Dermis blood vessel endothelial cell (primary cell): ENCODE measurements at places on chromosomes 11 and 22. TPM values are rescaled to one million over a fixed set of nuclear protein-coding genes. Genes with fewer than 3 reads are reported as not detected.

The HPX gene
- total RNA-seq = 0.19 and 0.51 TPM in 2 replicates

The PATE4 gene
- total RNA-seq = not detected in 2 replicates

The SERHL2 gene
- 3.0 and 3.1 TPM in 2 replicates for total RNA-seq

The C11orf42 gene
- not detected in 2 replicates for total RNA-seq

The CD44 gene
- 2.6 and 3.4 TPM in 2 replicates for total RNA-seq

The ARHGAP8 gene
- total RNA-seq = 0.09 TPM in 1 of 2 replicates, not detected in the other

The APOL1 gene
- 29.5 and 34.9 TPM in 2 replicates for total RNA-seq

The CRYAB gene
- 1.0 and 1.7 TPM in 2 replicates for total RNA-seq

The PNPLA5 gene
- not detected in 2 replicates for total RNA-seq

The OR8U1 gene
- total RNA-seq = not detected in 2 replicates

The PHF21B gene
- under 0.01 TPM in 1 of 2 replicates, not detected in the other for total RNA-seq

The SLC22A25 gene
- total RNA-seq = not detected in 2 replicates

The GP1BB gene
- 5.3 and 5.4 TPM in 2 replicates for total RNA-seq

The DEFB108B gene
- total RNA-seq = not detected in 2 replicates

The DYNC2H1 gene
- 5.7 and 8.5 TPM in 2 replicates for total RNA-seq

The VEGFB gene
- total RNA-seq = 20.4 and 23.1 TPM in 2 replicates

The NEFH gene
- under 0.01 and 0.56 TPM in 2 replicates for total RNA-seq
